ENCODE measurements at places on chromosomes 12 and 14.

DNA sequence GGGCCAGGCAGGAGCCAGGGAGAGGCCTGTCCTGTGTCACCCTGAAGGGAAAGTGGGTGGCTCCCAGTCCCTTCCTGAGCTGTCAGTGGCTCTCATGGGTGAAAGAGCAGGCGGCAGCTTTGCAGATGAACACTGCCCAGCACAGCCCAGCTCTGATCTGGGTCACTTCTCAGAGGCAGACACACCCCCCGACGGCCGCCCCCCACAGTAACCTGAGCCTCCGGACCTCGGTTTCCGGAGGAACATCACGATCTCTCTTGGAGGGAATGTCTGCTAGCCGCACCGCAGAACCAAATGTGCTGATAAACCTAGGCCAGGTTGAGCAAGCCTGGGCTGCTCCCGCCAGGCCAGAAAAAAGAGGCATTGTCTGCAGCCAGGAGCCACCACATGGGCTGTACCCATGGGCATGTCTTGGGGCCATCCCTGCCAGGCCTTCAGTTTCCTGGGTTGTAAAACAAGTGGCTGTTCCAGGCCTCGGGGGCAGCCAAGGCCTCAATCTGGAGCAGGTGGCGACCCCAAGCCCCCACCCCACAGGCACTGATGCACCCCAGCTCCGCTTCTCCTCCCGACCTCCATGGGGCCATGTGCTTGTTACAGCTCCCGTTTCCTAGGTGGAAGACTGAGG, 57.6 kb downstream of the NCOR2 start:
- peak; percentile 68 for DNase-seq

DNA sequence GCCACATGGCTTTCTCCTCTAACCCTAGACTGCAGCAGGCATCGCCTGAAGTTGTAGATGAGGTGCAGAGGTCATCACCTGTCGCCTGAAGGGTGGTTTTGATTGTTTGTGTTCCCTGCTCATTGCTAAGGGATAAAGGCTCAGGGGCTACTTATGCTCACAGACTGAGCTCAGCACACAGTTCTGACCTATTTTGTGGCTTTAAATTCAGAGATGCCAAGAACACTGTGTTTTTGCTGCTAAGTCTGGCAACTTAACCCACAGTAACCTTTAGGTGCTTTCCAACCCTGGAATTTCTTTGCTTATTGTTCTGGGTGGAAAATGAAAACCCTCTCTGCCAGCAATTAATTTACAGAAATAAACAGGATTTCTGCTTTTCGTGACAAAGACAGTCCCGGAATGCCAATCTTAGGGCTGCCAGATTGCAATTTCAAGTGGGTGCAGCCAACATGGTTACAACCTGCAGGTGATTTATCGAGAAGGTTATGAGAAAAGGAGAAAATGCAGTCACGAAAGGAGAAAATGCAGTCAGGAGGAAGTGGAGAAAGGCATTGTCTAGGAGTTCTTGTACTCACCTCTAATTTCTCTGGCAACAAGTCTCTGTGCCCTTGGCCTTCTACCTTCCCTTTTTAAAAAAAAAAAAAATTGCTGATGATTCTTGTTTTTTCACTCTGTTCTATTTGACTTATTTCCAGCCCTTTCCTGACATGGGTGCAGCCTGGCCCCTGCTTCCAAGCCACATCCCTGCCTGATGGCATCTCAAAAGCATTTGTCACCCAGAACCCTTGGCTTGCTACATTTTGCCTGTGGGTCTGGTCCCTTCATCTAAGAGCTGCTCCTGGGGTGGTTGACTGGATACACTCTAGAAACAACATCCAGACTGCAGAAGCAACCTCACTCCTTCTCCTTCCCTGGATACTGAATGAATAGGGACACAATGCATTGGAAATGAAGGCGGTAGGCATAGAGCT, 23.3 kb downstream of the NPC2 start:
- no peak for DNase-seq

DNA sequence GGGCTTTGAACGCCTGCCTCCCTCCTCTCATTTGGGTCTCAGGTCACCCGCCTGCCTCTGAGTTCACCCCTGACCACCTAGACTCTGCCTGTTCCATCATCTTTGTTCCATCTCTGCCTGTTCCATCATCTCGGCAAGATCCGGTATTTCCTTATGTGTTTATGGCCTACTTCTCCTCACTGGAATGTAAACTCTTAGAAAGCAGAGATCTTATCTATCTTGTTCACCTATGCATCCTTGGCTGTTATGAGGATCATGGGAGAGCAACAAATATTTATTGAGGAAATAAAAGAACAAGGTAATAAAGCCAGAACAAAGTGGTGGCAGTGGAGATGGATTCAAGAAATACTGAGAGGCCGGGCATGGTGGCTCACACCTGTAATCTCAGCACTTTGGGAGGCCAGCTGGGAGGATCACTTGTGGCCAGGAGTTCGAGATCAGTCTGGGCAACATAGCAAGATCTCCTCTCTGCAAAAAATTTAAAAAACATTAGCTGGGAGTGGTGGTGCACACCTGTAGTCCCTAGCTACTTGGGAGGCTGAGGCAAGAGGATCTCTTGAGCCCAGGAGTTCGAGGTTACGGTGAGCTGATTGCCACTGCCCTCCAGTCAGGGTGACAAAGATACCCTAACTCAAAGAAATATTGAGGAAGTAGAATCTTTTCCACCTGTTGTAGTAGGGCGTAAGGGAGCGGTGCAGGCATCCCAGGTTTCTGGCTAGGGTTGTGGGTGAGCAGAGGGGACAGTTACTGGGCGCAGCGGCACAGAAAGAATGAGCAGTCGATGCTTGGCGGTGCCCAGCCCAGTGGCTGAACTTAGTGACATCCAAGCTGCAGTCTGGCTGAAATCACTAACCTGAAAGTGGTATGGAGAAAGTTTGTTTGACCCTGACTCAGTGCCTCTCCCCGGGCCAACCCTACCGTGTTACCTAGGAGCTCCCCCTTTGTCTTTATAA, 1.7 kb upstream of the KLC1 start:
- no peak for DNase-seq

GRCh38 chr14:74976264-74977113, 21.1 kb upstream of the PGF start:
- no peak for DNase-seq

- no peak for DNase-seq
Measured at GRCh38 chr12:47097276-47097896, 17.6 kb upstream of the AMIGO2 start.

GRCh38 chr12:116922194-116922897, 11.6 kb downstream of the FBXW8 start:
- no peak for DNase-seq

- no peak for DNase-seq
Measured at GRCh38 chr12:113667676-113668356, 196.1 kb upstream of the LHX5 start.

DNA sequence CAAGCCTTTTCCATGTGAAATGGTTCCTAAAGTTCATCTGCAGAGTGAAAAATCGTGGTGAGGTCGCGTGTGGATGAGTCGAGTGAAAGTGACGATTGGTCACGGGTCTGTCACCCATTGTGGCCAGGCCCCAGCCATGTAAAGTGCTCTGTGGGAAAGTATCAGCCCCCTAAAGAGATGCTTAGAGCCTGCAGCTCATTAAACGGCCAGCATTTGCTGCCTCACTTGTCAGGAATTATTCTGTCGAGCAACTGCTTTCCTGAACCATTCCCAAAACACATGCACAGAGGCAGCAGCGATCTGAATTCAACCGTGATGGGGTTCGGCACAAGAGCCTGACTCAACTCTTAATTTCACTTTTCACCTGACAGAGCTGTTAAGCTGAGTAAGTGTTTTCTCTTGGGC, 16.0 kb downstream of the DBX2 start:
- DNase-seq = no peak

DNA sequence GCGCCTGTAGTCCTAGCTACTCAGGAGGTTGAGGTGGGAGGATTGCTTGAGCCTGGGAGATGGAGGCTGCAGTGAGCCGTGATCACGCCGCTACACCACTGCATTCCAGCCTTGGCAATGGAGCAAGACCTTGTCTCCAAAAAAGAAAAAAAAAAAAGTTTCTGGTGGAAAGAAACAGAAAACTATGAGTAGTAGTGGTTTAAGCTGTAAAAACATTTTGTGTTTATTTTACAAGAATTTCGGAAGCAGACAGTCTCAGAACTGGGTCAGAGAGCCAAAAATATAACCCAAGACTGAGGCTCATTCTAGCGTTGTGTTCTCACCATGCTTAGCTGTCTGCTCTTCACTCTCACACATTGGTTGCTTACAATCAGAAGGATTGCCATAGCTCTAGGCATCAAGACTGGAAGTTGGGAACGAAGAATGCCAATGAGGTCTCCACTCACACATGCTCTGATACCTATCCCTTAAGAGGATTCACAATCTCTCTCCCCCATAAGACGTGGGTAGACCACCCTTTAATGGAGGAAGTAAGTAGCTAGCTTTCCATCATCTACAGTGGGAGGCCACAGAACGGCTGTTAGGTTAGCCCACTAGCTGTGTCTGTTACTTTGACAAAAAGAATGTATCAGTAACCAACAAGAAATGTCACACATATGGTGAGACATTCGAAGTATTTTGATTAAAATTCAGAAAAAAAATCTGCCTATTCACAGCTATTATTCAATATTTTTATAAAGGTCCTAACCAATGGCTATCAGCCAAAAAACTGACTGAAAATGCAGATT, 117.6 kb upstream of the RASSF8 start:
- no peak for DNase-seq

DNA sequence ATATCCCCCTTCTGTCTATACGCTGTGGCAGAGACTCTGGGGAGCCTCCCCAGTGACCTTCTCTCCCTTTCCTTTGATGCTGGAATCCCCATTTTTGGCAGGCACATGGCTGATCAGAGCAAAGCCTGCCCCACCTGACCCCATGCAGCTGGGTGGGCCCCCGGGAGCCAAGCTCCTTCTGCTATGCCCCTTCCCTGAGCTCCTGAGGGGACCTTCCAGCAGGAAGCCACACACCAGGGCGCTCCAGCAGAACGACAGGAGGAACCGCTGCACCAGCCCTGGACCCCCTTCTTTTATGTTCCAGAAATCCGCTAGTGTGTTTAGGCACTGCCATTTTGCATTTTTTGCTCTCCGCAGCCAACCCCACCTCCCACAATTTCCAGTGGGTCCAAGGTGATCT, 44.6 kb downstream of the TRAFD1 start:
- no peak for DNase-seq

- DNase-seq = peak; percentile 80
Measured at GRCh38 chr14:58299401-58300330, 1.3 kb downstream of the ARID4A start.

- peak; percentile 94 for DNase-seq
Measured at GRCh38 chr14:74882103-74882920, 596 bp downstream of the DLST start.

- DNase-seq = no peak
Measured at GRCh38 chr12:82942991-82943401, 256.3 kb downstream of the TMTC2 start.

DNA sequence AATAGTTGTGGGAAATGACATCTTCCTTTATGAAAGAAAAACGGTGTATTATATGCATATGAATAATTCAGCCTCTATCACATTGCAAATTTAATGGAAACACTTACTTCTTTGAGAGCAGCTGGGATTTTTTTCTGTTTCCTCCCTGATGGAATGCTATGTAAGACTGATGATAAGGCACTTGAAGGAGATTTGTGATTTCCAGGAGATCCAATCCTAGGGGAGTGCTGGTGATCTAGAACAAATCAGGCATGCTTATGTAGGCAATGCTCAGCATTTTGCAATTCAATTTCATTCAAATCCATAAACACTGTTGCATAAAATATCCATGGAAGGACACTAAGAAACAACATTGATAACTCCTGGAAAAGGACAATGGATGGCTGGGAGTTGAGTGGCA, 16.0 kb upstream of the NR2C1 start:
- no peak for DNase-seq

DNA sequence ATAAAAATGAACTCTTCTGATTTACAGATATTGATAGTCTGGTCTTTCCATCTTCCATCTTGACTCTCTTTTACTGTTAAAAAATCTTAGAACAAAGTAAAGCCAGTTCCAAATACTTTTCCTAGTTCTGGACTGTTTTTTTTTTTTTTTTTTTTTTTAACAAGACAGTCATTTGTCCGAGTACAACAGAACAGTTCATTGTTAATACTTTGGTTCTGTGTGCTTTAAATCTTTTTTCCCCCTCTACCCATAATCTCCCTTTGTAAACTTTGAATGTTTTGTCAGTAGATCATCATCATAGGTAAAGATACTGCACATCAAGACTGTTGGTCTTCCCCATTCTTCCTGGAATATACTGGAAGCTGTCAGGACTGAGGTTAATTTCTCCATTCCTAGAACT, 38.0 kb downstream of the ADIPOR2 start:
- DNase-seq = no peak

- DNase-seq = no peak
Measured at GRCh38 chr12:72300728-72301127, 28.6 kb downstream of the TRHDE start.

GRCh38 chr14:49691031-49691430, 1.9 kb upstream of the KLHDC1 start:
- no peak for DNase-seq

GRCh38 chr14:74241652-74242017, 2.4 kb downstream of the VSX2 start:
- no peak for DNase-seq

DNA sequence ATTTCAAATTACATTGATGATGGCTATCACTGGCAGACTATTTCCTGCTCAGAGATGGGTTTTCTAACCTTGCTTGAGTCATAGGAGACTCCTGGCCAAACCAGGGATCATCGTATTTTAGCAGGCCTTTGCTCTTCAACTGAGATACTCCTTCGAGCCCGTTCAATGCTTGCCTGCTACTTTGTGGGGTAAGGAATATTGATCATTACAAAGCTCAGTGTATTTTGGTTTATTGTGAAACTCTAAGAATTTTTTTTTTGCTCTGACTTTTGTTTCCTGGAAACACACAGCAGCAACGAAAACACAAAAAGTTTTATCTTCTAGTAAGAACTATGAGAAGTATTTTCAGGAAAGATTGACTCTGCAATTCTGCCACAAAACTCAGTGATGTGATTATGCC, 4.1 kb downstream of the GPRC5D start:
- DNase-seq = no peak

DNA sequence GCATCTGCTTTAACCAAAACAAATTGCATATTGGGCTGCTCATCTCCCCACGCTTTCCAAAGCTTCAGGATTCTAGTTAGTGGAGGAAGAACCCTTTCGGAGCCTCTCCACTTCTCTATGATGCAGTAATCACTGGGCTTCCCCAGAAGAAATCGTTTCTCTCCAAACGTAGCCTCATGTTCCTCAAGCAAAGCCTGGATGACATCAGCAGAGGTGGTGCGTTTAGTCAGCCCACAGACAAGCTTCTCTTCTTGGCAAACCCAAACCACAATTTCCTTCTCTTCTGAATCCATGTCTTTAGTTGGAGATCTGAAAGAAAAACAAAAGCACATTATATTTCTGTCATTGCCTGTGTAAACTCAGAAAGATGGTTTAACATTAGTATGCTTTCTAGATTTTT, 30.6 kb downstream of the RASSF9 start:
- no peak for DNase-seq

- no peak for DNase-seq
Measured at GRCh38 chr12:14989790-14990189, 16.9 kb downstream of the PDE6H start.

GRCh38 chr12:4518106-4518728, 20.5 kb upstream of the RAD51AP1 start:
- DNase-seq = no peak

Measured in right kidney (tissue), 9 donors.